ENCODE measurements at places on chromosomes 2 and 18.

DNA sequence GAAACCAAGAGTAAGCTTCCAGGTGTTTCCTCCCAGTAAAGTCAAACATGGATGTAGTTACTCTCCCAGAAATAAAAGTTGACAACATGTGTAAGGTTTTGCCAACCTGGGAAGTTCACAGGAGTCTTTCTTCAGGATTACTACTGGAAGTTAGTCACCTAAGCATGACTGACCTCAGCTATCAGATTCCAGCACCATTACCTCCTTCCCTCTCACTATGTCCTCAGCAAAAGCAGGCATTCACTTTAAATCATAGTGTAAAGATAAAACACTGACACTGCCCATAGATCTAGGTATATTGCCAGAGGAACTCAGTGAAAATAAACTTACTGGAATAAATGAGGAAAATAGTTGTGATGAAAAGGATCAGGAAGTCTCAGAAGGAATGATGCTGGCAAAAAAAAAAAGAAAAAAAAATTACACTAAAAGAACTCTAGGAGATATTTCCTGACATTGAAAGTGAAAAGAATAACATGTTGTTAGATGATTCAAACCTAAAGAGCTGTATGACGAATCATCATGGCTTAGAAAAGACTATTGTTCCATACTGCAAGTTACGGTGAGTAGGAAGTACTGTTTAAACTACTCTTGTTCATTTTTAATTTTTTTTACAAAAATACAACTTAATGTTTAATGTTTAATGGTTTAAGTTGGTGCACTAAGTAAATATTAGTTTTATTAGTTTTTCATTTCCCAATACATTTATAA, 484.5 kb upstream of the ZNF804A start:
- DNase-seq = no peak

GRCh38 chr2:164662868-164663631, 41.8 kb upstream of the GRB14 start:
- DNase-seq = no peak

DNA sequence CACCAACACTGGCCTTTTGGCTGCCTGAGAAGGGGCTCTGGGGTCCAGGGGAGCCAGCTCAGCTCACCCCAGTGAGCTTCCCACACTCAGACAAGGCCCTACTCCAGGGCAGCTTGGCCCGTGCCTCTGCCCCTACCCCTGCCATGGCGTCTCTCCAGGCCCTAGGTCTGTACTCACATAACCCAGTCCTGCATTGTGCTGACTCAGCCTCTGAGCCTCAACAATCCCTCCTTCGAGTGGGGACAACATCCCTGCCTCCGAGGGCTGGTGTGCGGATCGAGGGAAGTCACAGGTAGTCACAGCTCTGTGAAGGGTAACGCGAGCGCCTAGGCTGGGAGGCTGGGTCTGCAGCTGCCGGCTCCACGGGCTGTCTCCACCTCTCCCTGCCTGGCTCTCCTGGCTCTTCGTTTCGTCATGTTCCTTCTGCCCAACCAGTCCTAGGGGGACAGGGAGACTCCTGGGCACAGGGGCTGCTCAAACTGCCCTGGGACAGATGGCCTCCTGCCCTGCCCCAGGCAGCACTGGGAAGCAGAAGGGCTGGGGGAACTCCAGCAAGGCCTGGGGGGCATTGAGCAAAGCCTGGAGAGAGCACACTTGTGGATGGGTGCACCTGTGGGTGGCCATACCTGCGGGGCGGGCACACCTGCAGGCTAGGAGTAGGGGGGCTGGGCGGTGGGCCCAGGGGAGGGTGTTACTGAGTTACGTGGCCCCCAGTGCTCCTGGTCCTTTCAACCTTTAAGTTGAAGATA, 74.6 kb downstream of the RRM2 start:
- no peak for DNase-seq

DNA sequence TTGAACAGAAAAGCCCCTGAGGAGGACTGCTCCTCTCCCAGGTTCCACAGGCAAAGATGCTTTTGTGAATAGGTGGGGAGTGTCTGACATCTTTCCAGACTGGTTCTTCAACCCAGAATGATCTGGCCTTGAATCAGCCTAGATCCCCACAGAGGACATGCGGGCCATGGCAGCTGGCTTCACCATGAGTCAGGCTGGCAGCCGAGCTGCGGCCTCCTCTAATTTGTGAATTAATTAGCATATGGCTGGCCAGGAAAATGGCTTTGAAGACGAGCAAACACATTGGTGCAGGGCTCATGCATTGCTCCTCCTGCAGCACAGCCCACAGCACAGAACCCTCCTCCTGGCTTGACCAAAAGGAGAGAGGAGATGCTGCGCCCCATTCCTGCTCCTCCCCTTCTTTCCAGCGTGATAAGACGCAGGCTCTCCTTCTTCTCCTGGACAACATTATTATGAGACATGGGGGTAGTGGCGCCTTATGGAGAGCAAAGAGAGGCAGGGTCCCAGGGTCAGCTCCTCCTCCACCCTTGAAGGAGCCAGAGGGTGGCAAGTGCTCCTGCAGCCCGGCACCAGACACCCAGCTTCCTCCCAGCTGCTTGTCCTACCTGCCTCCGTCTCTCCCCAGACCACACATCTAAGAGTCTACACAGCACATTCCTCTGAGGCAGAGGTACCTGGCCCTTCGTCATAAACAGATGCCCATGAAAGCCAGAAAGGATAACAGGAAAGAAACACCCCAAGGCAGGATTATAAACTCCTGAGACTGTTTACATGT, 66.7 kb downstream of the EDAR start:
- DNase-seq = no peak

DNA sequence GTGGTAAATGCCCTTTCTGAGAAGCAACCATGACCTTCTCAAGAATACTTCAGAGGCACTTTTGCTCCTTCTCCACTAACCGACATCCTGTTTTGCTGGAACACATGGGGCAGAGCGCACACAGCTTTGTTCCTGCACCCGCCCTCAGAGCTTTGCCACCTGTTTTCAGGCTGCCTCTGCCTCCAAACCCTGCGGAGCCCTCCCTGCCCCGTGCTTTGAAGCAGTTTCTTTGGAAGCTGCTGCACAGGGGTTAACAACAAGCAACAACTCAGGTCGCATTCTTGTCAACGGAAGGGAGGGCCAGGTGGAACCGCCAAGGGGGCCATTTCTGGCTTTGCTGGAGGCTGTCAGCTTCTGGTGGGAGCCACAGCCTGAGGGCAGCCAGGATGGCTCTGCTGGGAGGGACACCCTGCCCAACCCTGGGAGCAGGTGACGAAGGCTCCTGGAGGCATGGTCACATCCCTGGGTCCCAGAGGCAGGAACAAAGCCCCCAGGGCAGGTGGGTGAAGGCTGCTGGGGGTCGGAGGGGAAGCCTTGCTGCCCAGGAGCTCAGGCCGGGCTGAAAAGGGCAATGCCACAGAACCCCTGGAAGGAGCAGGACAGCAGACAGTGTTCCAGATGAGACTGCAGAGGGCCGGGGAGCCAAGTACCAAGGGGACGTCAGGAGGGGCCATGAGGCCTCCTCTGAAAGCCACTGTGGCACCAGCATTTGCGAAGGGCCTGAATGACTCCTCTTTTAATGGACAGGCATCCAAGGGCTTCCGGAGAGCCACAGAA, 46.8 kb downstream of the MRPS5 start:
- DNase-seq = peak; percentile 30

GRCh38 chr2:45289997-45290709, 280.9 kb upstream of the SIX2 start:
- DNase-seq = no peak

DNA sequence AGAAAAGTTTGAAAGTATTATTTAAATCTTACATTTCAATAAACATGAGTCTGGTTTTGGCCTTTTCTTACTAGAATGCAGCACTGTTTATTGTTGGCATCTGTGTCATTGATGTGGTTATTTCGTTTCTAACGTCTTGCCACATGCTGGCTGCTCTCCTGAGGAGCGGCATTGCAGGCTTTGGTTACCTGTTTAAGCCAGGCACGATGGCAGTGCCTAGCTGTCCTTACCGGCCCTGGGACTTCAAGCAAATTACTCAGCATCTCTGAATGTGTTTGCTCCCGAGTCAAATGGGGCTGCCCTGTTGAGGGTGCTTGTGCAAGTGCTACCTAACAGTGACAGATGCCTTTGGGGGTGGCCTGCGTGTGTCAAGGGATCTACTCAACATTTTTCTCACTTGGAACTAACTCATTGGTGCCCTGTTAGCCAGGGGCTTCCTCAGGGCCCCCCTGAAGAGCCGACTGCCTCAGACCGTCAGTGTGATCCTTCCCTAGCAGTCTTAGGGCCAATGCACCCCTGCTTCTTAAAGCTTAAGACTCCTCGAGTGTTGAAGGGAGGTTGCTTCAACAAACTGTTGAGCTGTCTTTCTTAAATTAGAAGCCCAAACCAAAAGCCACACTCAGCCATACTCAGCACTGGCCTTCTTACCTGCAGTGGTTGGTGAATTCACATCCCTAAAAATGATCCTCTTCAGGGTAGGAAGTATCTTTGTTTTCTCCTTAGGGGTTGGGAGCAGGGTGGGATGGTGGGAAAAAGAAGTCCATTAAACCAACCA, 151.5 kb downstream of the NCK2 start:
- no peak for DNase-seq

DNA sequence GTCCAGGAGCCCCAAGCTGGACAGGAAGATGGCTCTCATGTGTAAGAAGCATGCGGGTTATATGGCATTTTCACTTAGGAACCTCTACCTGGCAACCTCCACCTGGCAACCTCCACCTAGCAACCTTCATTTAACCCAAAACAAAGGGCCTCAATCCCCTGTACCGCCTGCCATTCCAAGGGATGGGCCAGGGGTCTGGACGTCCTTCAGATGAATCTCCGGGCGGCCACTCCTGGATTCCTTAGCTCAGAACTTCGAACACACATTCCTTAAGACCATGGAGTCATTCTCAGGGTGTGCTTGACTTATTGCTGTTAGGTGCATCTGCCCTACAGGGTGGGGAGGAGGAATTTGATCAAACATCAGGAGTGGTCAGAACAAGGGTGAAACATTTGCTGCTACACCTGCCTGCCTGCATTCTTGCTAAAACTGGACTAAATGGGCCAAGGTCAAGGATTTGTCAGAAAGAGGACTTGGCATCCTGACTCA, 277.6 kb downstream of the PHLPP1 start:
- no peak for DNase-seq

- no peak for DNase-seq
Measured at GRCh38 chr2:68284896-68285295, 32.6 kb upstream of the PPP3R1 start.

- DNase-seq = no peak
Measured at GRCh38 chr2:158270536-158270935, 168.9 kb downstream of the UPP2 start.

DNA sequence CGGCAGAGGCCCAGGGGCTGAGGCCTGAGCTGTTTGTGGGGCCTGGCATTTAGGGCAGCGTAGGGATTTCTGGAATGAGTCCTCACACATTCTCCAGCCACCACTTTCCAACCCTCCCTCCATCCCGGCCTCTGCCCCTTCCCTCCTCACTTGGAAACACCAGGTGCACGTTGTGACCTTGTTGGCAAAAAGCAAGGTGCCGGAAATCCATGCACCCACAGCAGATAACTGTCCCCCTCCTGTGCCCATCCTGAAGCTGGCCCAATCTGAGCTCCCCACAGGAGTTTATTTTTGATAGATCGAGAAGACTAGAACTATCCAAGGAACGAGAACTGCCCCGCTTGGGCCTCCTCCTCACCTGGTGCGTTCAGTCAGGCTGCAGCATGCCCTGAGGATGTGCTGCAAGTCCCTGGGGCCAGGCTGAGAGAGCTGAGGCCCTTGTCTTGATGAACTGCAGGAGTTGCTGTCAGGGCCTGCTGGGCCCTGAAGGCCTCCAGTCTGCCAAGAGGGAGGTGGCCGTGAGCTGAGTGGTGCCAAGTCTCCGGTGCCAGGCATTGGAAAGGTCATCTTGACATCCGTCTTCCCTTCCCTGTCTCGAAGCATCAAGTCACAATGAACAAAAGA, 55.8 kb downstream of the CTIF start:
- DNase-seq = no peak

DNA sequence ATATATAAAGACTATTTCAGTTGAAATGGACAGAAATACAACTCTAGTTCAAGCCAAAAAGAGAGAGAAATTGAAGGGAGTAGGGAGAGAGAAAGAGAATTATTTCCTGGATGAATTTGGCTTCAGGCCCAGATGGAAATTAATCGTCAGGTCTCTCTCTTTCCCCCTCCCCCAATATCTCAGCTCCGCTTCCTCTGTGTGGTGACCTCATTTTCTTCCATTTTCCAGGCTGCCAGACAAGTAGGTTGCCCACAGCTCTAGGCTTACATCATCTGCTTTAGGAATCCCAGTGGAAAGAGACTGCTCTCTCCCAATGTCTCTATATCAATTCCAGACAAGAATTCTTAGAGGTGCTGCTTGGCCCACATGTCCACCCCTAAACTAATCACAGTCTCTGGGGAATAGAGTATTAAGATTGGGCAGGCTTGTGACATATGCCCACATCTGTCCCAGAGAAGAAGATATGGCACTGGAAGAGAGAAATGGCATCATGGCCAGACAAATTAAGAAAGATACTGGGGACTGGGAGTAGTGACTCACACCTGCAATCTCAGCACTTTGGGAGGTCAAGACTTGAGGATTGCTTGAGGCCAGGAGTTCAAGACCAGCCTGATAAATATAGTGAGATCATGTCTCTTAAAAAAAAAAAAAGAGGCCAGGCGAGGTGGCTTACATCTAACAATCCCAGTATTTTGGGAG, 37.2 kb upstream of the CFAP36 start:
- no peak for DNase-seq

DNA sequence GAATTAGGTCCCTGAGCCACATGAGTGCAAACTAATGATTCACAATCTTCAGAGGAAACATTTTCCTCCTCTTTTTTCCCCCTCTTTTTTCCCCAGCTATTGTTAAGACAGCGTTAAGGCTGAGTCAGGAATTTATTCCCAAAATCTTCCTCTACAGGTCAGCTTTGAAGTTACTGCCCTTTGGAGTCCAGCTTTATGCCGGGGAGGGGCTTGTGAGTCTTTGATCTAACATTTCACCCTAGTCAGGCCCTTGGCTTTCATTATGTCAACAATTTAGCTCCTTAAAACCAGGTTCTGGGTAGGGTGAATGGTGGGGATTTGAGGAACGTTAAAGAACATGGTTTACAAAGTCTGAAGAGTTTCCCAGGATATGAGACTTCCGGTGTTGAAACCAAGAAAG, 91.0 kb upstream of the LYPD1 start:
- no peak for DNase-seq

DNA sequence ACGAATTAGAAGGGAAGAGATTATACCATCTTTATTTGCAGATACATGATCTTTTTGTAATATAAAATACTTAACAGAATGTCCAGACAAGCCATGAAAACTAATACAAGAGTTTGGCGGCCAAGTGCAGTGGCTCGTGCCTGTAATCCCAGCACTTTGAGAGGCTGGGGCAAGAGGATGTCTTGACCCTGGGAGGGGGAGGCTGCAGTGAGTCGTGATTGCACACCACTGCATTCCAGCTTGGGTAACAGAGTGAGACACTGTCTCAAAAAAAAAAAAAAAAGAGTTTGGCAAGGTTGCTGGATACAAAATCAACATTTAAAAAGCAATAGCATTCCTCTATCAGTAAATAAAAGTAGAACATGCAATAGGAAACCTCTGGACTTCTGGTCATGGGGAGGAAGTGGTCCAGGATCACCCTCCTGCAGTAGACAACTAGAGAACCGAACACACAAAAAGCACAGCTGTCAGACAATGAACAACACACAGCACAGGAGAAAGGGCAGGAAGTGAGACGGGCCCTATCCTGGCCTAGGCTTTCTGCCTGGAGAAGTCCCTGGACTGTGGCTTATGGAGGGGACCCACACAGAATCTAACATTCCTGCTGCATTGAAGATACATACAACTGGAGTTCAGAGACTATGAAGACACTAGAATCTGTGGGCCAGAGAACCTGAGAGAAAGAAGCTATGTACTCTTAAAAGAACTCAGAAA, 118.9 kb upstream of the ARL4C start:
- no peak for DNase-seq

All from T-helper 9 cell (primary cell).